Hepatic stellate cell (primary cell): ENCODE measurements at places on chromosomes 1 and 21.
A peak's percentile ranks its signal among the peaks of the same experiment; 100 is the strongest.

- DNase-seq = no peak
Observed at GRCh38 chr1:30422251-30422650, 301.1 kb downstream of the MATN1 start.

GRCh38 chr1:47243910-47244309 is 11.9 kb upstream of the TAL1 start:
- no peak for DNase-seq

DNA sequence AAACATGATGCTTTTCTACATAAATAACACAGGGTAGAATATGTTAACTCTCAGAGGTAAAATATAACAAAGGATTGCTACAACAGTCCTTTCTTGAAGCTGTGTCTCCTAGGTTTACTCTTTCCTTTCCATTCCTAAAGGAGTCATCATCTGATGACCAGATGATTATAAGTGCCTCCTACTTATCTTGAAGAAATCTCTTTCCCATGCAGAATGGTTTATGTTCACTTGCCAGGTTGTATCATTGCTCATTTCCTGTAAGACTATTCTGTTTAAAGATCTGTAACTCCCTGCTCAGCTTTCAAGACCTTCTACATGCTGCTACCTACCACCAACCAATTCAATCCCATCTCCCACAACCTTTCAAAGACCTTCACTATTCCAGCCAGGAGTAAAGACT is 51.5 kb upstream of the PTCH2 start:
- DNase-seq = peak; percentile 40

GRCh38 chr21:16201718-16202117 is 471.9 kb downstream of the USP25 start:
- no peak for DNase-seq

- no peak for DNase-seq
Observed at GRCh38 chr1:115170377-115170776, 81.1 kb upstream of the TSPAN2 start.

GRCh38 chr1:226691247-226691646 is 47.8 kb downstream of the ITPKB start:
- DNase-seq = no peak

GRCh38 chr1:24502709-24503058 is at the start of gene RCAN3:
TSS of gene RCAN3 (plus strand) at chr1:24502836. CDS start at chr1:24514373, 11,537 bp downstream.
- DNase-seq = peak; percentile 96

DNA sequence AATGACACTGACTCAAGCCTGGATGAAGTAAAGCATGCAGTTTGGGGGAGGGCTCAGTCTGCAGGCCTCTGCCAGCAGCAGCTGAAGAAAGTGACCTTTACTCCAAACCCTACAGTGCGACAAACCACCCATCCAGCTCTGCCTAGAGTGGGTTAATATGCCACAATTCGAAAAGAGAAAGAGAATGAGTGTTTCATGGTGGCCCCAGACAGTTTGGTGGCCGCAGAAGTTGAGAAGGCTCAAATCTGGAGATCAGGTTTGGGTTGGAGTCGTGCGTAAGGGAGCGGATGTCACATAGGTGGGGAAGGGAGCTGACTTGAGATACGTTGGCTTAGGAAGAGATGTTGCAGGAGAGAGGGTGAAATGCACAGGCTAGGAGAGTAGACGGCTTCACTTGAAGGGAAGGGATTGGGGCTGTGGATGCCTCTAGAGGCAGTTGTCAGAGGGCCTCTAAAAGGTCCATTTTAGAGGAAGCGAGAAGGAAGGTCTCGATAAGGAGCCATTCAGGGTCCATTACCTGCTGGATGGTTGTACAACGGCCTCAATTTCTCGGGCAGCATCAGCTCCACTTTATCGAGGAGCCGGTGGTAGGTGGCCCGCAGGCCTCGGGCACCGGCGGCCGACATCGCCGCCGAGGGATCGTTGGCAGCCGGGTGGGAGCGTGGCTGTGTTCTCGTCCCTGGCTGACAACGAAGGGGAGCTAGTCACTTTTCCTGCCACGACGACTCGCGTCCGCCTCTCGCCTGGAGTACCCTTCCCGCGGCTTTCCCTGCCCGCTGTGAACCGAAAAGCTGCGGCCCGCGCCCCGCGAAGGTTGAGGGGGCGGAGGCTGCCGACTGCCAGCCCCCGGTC is 1.0 kb upstream of the DCAF6 start:
- peak; percentile 53 for DNase-seq

DNA sequence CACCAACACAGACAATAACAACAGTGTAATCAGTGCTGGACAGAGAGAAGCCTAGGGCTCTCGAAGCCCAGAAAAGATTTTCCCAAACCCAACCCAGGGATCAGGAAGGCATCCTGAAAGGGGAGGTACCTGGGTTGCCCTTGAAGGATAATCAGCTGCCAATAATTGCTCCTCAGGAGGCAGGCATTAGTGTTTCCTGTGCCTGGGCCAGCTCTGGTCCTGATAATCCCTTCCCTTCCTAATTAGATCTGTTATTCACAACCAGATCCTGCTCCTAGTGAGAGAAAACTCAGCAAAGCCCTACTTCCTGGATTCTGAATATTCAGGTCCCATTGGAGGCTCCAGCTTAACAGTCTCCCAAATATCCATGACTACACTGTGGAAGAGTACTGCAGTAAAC is 117.4 kb downstream of the DMRTA2 start:
- no peak for DNase-seq

- DNase-seq = no peak
Observed at GRCh38 chr1:30523055-30524020, 200.0 kb downstream of the MATN1 start.

GRCh38 chr1:63593303-63593885 is at the start of gene PGM1:
TSS of gene PGM1 (plus strand) at chr1:63593411. CDS start at chr1:63593489, 78 bp downstream.
- DNase-seq = peak; percentile 72

DNA sequence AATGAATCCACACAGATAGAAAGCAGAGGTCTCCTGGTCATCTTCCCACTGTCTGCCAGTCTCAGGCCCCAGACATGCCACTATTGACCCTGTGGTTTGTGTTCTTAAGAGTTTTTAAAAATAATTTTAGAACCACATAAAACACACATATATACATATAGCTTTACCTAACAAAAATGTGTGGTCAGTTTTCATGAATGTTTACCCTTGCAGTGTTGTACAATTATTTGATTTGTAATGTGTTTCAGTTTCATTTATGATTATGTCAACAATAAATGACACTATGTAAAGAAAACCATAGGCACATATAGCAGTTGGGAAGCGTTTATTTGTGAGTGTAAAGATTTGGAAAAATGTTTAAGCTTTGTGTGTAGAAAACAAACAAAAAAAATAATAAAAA is 17.1 kb downstream of the CHAF1B start:
- DNase-seq = no peak

DNA sequence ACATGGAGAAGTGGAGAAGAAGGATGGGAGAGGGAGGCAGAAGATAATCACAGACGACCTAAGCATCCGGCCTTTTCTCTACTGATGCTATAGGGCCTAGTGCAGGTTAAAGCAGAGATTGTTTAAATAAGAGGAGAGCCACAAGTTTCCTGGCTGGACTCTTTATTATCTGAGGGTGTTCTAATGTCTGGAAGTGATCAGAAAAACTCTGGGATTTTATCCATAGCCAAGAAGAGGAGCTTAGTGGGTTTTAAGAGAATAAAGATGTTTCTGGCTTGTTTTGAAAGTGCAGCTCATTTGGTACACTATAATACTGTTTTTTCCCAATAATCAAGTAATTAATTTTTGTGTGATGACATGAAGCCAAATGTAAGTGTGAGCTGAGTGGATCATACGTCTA is 419.0 kb downstream of the PTBP2 start:
- DNase-seq = no peak

GRCh38 chr1:54018635-54019034 is 649 bp upstream of the LDLRAD1 start:
- DNase-seq = no peak

- DNase-seq = peak; percentile 19
Observed at GRCh38 chr1:222928212-222928611, 113.4 kb downstream of the DISP1 start.

- DNase-seq = no peak
Observed at GRCh38 chr1:11198851-11199594, 9.9 kb downstream of the ANGPTL7 start.

DNA sequence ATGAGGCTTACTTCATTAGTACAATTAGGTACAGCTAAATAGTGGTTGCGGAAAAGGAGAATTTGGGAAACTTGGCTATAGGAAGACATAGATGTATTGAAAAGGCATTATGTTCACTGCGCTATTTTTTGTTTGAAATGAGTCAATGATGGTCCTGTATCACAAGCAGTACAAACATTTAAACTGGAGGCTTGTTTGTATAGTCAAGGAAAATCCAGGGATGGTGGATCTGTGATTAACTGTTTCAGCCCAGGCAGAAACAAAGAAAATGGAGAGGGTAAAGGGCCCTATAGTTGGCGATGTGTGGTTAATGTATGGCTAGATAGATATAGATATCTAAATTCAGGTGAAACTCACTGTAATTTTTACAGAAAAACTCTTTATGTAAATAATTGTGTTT is 79.9 kb downstream of the CLIC4 start:
- no peak for DNase-seq

GRCh38 chr1:215710036-215710898 is 143.2 kb downstream of the KCTD3 start:
- peak; percentile 36 for DNase-seq

DNA sequence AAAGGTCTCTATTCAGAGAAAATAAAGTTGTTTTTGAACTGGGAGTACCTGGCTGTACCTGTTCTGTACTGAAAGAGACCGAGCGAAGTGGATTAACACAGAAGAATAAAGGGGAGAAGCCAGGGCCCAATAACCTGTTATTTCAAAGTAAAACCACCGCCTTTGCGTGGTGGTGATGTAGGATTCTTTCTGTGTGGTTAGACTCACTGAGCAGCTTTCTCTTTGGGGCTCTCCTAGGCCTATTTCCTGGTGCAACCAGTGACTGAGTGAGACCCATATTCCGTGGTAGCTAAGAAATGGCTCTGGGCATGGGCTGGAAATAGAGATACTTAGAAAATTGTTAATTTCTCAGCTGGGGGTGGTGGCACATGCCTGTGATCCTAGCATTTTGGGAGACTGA is 99.9 kb downstream of the XCL2 start:
- no peak for DNase-seq

DNA sequence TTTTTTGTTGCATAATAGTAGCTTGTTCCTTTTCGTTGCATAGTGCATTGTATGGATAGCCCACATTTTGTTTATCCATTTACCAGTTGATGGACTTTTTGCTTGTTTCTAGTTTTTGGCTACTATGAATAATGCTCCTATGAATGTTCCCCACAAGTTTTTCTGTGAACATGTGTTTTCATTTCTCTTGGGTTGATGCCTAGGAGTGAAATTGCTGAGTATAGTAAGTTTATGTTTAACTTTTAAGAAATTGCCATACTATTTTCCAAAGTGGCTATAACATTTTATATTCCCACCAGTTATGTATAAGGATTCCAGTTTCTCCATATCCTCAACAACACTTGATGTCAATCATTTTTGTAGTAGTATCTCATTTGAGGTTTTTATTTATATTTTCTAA is 84.8 kb upstream of the CACYBP start:
- no peak for DNase-seq

DNA sequence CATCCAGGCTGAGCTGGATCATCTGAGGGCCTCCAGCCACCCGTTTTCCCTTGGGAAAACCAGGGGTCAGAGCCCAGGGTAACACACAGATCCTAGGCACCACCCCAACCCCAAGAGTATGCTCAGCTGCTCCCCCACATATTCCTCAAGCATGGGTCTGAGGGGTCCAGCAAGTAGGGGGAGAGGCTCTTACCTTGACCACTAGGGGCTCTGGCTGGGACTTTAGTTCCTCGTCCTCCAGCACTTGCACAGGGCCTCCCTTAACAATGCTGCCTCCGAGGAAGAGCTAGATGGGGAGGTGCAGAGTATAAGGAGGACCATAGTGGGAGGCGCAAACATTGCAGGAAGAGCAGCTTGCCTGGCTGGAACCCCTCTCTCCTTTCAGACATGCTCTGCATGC is 7.5 kb downstream of the SELENBP1 start:
- no peak for DNase-seq

GRCh38 chr1:151920149-151920548 is 10.8 kb upstream of the THEM4 start:
- no peak for DNase-seq

DNA sequence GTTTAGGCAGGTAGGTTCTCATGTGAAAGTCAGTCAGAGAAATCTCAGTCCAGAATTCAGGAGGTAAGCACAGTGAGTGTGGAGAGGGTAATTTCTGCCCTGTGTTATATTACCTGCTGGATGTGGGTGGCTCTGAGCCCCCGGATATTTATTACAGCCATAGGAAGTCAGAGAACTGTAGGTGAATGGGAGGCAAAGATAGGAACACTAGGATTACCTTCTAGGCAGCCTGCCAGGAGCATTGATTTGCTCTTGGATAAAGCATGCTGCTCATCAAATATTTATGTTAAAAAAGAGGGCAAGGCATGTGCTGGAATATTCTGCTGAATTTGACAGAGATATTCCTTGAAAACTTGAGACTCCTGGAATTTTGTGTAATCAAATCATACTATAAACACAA is 8.5 kb downstream of the GNG12 start:
- no peak for DNase-seq

DNA sequence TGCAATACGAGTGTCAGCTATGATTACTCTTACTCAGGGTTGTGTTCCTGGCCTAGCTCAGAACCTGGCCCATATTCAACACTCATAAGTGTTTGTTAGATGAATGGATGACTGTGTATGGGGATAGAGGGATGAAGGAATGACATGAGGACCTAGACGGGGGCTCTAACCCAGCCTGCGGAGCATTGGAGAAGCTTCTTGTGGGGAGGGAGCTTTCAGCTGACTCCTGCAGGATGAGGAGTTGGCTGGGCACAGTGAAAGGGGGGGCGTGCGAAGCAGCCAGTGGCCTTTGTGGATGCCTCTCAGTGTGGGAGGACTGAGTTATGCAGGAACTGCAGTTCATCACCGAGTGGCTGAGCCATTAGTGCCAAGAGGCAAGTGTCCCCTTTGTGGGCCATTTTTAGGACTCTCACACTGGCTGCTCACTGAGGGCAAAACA is 1.2 kb upstream of the EXTL1 start:
- DNase-seq = peak; percentile 79

DNA sequence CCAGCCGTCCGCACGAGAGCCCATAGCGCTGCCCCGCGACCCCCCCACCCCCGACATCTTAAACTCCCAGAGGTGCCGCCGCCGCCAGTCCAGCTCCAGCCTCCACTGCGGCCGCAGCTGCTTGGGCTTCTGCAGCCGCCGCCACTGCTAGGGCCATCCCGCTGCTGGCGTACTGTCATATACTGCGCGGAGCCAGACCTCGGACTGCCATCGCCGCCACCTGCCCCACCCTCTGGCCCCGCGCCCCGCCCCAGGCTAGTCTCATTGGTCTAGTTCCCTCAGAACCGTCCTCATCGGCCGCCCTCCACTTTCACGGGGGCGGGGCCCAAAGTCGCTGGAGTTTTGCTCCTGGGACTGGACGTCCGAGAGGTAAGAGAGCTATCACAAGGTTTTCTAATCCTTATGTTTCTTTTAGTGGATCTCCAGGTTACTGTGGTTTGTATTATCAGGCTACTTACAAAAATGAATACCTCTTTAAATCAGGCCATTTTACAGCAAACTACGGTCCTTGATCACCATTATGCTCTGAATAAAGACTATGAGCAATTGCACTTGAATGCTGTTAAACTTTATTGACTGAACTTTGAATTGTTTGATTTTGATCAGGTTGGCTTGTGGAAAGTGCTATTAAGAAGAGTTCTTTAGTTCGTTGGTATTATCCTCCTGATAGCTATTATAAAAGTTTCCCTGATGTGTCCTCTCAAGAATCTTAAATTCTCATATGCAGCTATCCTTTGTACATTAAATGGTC is 2.8 kb upstream of the CD1D start:
- peak; percentile 27 for DNase-seq

- no peak for DNase-seq
Observed at GRCh38 chr1:4317207-4317606, 337.2 kb upstream of the AJAP1 start.
